D721Med (cell line): ENCODE measurements at places on chromosomes 2 and 18.

DNA sequence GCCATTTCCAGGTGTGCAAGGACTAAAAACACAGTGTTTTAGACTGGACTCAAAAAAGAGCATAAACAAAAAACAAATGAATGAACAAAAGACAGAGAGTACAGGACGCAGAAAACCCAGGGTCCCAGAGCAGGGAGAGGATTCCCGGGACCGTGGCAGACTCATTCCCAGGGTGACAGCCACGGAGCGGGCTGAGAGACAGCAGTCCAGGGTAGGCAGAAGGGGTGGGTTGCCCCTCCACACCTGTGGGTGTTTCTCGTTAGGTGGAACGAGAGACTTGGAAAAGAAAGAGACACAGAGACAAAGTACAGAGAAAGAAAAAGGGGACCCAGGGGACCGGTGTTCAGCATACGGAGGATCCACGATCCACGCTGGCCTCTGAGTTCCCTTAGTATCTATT lies 273.4 kb downstream of the EIPR1 start:
- no peak for DNase-seq

- no peak for DNase-seq
These were observed 24.3 kb upstream of the DYNC2LI1 start for GRCh38 chr2:43749583-43749982.

- DNase-seq = no peak
These were observed 15.9 kb upstream of the CPS1 start for GRCh38 chr2:210540471-210540870.

DNA sequence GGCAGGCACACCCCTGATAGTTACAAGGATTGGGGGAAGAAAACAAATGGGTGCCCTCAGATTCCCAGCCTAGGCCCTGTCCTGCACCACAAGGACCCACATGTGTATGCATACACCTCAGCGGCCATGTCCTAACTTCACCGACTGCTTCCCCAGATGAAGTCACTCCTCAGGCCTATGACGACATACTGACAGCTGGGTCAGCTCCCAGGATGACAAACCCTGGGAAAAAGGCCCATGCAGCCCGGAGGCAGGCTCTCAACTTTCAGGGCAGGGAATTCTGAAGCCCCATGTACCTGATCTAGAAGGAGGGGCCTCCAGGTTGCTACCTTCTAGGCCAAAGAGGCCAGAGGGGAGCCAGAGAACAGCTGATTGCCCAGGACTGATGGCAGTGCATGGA lies 11.0 kb upstream of the PLEKHM3 start:
- DNase-seq = no peak

DNA sequence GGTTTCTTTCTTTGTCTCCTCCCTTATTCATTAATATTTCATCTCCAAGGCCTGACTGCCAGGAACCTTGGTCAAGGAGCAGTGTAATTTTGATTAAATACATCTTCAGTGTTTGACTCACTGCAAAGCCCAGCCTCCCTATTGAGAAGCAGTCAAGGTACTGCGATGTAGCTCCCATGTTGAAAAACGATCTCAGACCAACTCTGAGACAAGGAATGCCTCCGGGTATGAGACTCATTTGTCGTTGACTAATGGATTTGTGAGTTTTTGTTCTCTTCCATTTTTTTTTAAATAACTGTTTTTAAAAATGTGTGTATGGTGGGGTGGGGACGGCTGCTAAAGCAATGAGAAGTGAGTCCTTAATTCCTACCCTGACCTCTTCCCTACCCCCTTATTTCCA lies 361.6 kb downstream of the SOX11 start:
- DNase-seq = no peak
